Prostate gland (tissue), 2 donors: ENCODE measurements at places on chromosomes 7 and 10. TPM values are rescaled to one million over a fixed set of nuclear protein-coding genes. Genes with fewer than 3 reads are reported as not detected.

Gene INTS1
- total RNA-seq, result 146 TPM

Gene PLXNA4
- total RNA-seq, result 0.41 TPM

Gene FAM180A
- 6.9 TPM for total RNA-seq

Gene MMD2
- total RNA-seq, result not detected

Gene NPC1L1
- total RNA-seq, result 0.23 TPM

Gene SERPINE1
- 3.7 TPM for total RNA-seq

Gene GALNT17
- 46.7 TPM for total RNA-seq

Gene CCDC146
- total RNA-seq, result 21.4 TPM

Gene FLNC
- total RNA-seq, result 104 TPM

Gene SNCG
- total RNA-seq, result 46.6 TPM

DNA sequence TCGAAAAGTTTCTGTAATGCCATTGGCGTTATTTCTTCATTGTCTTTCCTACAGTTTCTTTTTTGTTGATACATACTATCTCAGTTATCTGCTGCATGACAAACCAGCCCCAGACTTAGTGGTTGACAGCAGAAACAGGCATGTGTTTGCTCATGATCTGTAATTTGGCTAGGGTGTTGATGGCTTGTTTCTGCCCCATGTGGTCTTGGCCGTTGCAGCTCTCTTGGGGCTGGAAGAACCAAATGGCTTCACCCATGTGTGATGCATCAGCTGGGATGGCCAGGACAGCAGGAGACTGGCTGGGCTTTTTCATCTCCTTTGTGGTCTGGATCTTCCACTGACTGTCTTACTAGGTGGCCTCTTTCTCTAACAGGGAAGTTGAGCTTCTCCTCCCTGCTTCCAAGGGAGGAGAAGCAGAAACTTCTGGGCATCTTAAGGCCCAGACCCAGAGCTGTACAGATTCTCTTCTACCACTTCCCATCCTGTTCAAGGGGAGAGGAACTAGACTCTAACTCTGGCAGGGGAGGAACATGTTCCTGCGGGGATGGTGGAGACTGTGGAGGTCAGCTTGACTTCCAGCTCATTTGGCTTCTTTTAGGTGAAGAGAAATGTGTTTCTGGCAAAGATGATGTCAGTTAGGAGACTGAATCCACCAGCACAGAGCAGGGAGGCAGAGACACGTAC lies 89.3 kb downstream of the FANK1 start:
- no peak overlapping the region for H3K4me3 ChIP-seq
- DNase-seq, result no peak
- no peaks in the 10 kb centered on the region for H3K36me3 ChIP-seq
- no peaks in the 10 kb centered on the region for H3K4me1 ChIP-seq
- H3K27ac ChIP-seq, result no peak overlapping the region
- H3K27me3 ChIP-seq, result no peaks in the 10 kb centered on the region

DNA sequence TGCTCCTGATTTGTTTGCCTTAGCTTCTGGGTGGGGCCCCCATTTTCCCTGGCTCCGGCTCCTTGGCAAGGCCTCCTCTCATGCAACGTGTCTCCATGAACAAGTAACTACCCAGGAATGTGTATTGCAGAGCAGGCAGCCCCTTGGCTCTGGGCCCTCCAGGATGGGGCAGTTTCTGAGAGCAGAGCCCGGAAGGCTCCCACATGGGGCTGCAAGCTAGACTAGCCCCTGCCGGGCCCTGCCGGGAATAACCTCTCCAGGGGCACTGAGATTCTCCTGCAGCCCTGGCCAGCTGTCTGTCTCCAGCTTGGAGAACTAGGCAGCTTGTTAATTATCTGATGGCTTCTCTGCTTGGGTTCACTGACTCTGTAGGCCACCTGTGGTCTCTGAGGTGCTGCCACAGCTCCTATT lies 184.0 kb upstream of the INHBA start:
- H3K4me3 ChIP-seq, result no peak overlapping the region
- H3K4me1 ChIP-seq, result no peaks in the 10 kb centered on the region
- H3K36me3 ChIP-seq, result no peaks in the 10 kb centered on the region
- H3K27ac ChIP-seq, result no peak overlapping the region

GRCh38 chr10:49389361-49389933 lies 6.4 kb downstream of the DRGX start:
- no peak for DNase-seq
- H3K4me1 ChIP-seq, result no peaks in the 10 kb centered on the region
- H3K4me3 ChIP-seq, result no peak overlapping the region
- H3K36me3 ChIP-seq, result no peaks in the 10 kb centered on the region
- H3K27ac ChIP-seq, result no peak overlapping the region

DNA sequence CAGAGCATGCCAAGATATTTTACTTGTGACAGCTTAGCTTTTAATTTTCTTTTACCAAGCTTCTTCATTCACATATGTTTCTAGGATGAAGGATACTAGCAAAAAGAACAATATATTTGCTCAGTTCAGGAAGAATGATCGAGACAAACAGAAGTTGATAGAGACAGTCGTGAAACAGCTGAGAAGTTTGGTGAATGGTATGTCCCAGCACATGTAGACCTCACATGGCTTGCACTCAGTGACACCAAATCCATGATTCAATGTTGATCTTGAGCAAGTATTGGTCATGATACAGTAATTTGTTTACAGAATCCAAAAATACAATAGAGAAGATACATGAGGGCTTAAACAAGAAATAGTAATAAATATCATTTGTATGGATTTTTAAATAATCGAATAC lies 2.5 kb upstream of the CYP26C1 start:
- H3K27me3 ChIP-seq, result peaks cover 2% of the 10 kb centered on the region
- H3K4me1 ChIP-seq, result no peaks in the 10 kb centered on the region
- no peak overlapping the region for H3K4me3 ChIP-seq
- no peaks in the 10 kb centered on the region for H3K36me3 ChIP-seq
- no peak for DNase-seq

GRCh38 chr10:129465796-129466702 lies 992 bp upstream of the MGMT start:
- H3K27ac ChIP-seq, result peak overlapping the region; percentile 66
- no peaks in the 10 kb centered on the region for H3K36me3 ChIP-seq
- no peak for DNase-seq

DNA sequence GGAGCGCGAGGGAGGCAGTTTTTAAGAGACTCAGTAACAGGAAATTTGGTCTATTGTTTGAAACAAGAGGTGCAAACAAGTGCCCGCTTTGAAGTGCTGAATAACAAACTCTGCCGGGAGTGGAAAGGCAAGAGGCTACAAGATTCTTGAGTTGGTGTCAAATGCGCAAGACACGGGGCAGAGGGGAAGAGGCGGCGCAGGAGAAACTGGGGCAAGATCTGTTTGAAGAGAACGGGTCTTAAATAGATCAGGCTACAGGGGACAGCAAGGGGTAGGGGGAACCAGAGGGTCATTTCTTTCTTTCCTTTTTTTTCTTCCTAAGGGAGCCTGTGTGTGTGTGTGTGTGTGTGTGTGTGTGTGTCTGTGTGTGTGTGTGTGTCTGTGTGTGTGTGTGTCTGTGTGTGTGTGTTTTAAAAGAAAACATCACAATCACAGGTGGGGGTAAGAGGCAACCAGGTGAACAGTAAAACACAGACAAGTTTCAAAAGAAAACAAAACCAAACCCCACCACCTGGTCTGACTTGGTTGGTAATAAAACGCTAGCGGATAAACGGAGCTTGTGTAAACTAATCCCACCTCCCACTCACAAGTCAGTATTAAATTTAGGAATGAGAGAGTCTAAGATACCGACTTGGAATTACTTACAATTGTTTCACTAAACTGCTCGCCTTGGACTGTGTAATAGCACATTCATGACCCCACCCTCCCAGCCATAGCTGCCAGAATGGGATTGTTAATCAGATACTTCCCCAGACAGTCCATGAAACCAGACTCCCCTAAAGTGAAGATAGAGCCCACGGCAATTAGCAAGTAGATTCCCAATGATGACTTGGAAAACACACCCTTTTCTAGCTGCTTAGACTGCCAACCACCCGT lies 13.1 kb upstream of the CUX1 start:
- H3K27me3 ChIP-seq, result peaks cover 2% of the 10 kb centered on the region
- no peak for DNase-seq
- H3K36me3 ChIP-seq, result no peaks in the 10 kb centered on the region
- no peak overlapping the region for H3K4me3 ChIP-seq
- H3K4me1 ChIP-seq, result no peaks in the 10 kb centered on the region

- no peak overlapping the region for H3K4me3 ChIP-seq
- no peaks in the 10 kb centered on the region for H3K27me3 ChIP-seq
- no peaks in the 10 kb centered on the region for H3K4me1 ChIP-seq
- DNase-seq, result no peak
- no peak overlapping the region for H3K27ac ChIP-seq
Observed at GRCh38 chr10:58178811-58179210, 88.9 kb downstream of the IPMK start.

DNA sequence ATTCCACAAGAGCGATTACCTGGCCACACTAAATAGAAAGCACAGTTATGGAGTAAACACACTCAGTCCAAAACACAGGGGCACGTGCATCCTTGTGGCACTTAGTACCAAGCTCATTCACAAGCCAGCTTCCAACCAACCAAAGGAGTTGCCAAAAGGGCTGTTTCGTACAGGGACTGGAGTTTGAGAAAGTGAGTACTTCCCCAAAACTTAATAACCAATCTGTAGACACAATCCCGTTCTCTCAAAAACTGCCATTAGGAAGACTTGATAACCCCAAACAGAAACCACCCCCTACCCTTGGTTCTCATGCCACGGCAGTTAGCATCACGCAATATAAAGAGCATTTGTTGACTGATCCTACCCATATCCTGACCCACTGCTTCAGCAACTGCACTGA lies 166.2 kb upstream of the ASAH2 start:
- no peaks in the 10 kb centered on the region for H3K4me1 ChIP-seq
- DNase-seq, result no peak
- H3K27ac ChIP-seq, result no peak overlapping the region
- no peaks in the 10 kb centered on the region for H3K27me3 ChIP-seq

GRCh38 chr7:92075455-92076158 lies 58.7 kb downstream of the CYP51A1 start:
- H3K27ac ChIP-seq, result no peak overlapping the region
- no peaks in the 10 kb centered on the region for H3K4me1 ChIP-seq
- no peaks in the 10 kb centered on the region for H3K36me3 ChIP-seq
- DNase-seq, result no peak
- H3K27me3 ChIP-seq, result no peaks in the 10 kb centered on the region

- H3K4me3 ChIP-seq, result no peak overlapping the region
- H3K27ac ChIP-seq, result no peak overlapping the region
- H3K27me3 ChIP-seq, result no peaks in the 10 kb centered on the region
- no peaks in the 10 kb centered on the region for H3K4me1 ChIP-seq
- no peak for DNase-seq
- H3K36me3 ChIP-seq, result no peaks in the 10 kb centered on the region
Observed at GRCh38 chr7:503575-504111, 16.0 kb downstream of the PDGFA start.

GRCh38 chr10:90817128-90817889 lies 40.5 kb downstream of the HTR7 start:
- H3K36me3 ChIP-seq, result no peaks in the 10 kb centered on the region
- H3K4me1 ChIP-seq, result no peaks in the 10 kb centered on the region
- H3K27me3 ChIP-seq, result no peaks in the 10 kb centered on the region
- no peak overlapping the region for H3K4me3 ChIP-seq
- no peak overlapping the region for H3K27ac ChIP-seq

DNA sequence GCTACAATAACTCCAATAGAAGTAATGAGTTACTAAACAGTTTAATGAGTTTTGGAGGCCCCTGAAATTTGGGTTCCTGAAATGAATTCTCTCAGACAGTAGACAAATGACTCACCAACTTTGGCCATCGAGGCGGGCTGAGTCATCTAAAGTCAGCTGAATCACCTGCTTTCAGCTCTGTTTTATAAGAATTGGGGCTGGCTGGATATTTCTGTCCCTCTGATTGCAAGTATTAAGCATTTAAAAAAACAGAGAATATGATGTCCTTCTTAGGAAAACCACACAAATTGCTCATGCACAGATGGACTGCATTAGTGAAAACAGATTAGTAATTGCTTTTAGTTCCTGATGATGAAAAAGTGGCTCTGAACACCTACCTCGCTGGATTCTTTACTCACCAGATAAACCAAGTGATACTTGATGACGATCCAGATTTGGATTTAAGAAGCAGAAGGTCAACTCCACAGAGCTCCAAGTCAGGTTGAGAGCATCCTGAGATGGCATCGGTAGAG lies 59.1 kb downstream of the ZNF365 start:
- no peak overlapping the region for H3K4me3 ChIP-seq
- no peak for DNase-seq
- no peaks in the 10 kb centered on the region for H3K4me1 ChIP-seq
- H3K36me3 ChIP-seq, result no peaks in the 10 kb centered on the region

GRCh38 chr7:30079880-30080279 lies 51.7 kb downstream of the PLEKHA8 start:
- no peaks in the 10 kb centered on the region for H3K27me3 ChIP-seq
- no peaks in the 10 kb centered on the region for H3K36me3 ChIP-seq
- H3K27ac ChIP-seq, result no peak overlapping the region

- no peak overlapping the region for H3K27ac ChIP-seq
- H3K4me3 ChIP-seq, result no peak overlapping the region
- H3K27me3 ChIP-seq, result no peaks in the 10 kb centered on the region
- H3K4me1 ChIP-seq, result no peaks in the 10 kb centered on the region
Observed at GRCh38 chr10:90403211-90404000, 454.4 kb downstream of the HTR7 start.

GRCh38 chr10:118926441-118926840 lies 103.1 kb upstream of the NANOS1 start:
- H3K4me3 ChIP-seq, result no peak overlapping the region
- no peaks in the 10 kb centered on the region for H3K27me3 ChIP-seq
- DNase-seq, result no peak
- H3K27ac ChIP-seq, result no peak overlapping the region
- no peaks in the 10 kb centered on the region for H3K36me3 ChIP-seq
- no peaks in the 10 kb centered on the region for H3K4me1 ChIP-seq

DNA sequence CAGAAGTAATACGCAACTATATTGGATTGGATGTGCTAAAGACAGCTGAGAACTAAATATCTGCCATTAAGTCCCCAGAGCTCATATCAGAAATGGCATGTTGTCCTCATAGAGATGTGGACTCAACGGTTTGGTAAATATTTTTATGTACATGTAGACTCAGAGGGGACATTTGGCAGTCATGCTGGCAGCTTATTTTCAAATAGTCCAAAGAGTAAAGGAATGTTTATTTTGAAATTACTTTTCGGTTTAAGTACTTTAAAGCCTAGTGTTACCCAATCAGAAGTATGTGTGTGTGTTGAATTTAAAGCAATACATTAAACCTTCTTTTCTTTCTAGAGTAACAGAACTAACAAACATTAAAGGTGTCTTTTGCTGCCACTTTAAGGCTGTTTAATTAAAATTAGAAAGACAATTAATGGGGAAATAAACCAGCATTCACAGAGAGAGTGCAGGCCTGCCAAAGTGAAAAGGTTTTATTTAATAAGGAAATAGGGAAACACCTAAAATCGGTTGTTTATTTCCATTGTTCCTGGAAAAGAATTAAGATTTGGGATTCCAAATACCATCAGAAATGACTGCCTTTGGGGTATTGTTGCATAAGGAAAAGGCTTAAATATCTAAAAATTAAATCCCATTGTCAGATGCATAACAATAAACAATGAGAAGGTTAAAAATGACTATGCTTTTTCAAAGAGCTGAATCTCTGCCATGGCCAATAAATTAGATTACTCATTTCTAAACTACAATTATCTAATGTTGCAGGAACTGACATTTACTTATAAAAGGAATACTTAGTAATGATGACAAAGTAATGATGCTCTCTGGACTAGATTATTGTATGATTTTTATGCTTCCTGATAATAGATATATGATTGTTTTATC lies 113.4 kb upstream of the AHR start:
- no peaks in the 10 kb centered on the region for H3K36me3 ChIP-seq
- no peaks in the 10 kb centered on the region for H3K4me1 ChIP-seq
- H3K4me3 ChIP-seq, result no peak overlapping the region
- DNase-seq, result no peak
- H3K27me3 ChIP-seq, result no peaks in the 10 kb centered on the region

- peak overlapping the region; percentile 97 for H3K27ac ChIP-seq
- DNase-seq, result no peak
- peak overlapping the region; percentile 87 for H3K4me3 ChIP-seq
- peaks cover 4% of the 10 kb centered on the region for H3K4me1 ChIP-seq
- no peaks in the 10 kb centered on the region for H3K36me3 ChIP-seq
Observed at GRCh38 chr7:105010504-105011130, 3.4 kb upstream of the KMT2E start.
